Aorta (tissue), 5 donors: ENCODE measurements at places on chromosomes 7 and 10. TPM values are rescaled to one million over a fixed set of nuclear protein-coding genes. Genes with fewer than 3 reads are reported as not detected.
A peak's percentile ranks its signal among the peaks of the same experiment; 100 is the strongest.

Gene ITGA8
- total RNA-seq, result 885 TPM

Gene STOX1
- 0.39 TPM for total RNA-seq

Gene RARRES2
- 73.1 TPM for total RNA-seq

Gene CRHR2
- total RNA-seq, result 0.23 TPM

Gene GNAT3
- not detected for total RNA-seq

Gene GIMAP1
- total RNA-seq, result 5.4 TPM

Gene ZDHHC6
- 27.7 TPM for total RNA-seq

Gene CTAGE15
- 0.99 TPM for total RNA-seq

Gene TAS2R4
- 1.6 TPM for total RNA-seq

Gene LRRC18
- total RNA-seq, result not detected

GRCh38 chr10:35352512-35352911, 16.2 kb downstream of the CCNY start:
- no peaks in the 10 kb centered on the region for H3K36me3 ChIP-seq
- H3K27me3 ChIP-seq, result no peaks in the 10 kb centered on the region
- DNase-seq, result no peak
- no peak overlapping the region for H3K4me3 ChIP-seq
- no peak overlapping the region for H3K27ac ChIP-seq

GRCh38 chr7:22696541-22697228, 30.3 kb upstream of the IL6 start:
- no peaks in the 10 kb centered on the region for H3K4me1 ChIP-seq
- no peaks in the 10 kb centered on the region for H3K27me3 ChIP-seq
- no peak overlapping the region for H3K27ac ChIP-seq
- H3K36me3 ChIP-seq, result no peaks in the 10 kb centered on the region

DNA sequence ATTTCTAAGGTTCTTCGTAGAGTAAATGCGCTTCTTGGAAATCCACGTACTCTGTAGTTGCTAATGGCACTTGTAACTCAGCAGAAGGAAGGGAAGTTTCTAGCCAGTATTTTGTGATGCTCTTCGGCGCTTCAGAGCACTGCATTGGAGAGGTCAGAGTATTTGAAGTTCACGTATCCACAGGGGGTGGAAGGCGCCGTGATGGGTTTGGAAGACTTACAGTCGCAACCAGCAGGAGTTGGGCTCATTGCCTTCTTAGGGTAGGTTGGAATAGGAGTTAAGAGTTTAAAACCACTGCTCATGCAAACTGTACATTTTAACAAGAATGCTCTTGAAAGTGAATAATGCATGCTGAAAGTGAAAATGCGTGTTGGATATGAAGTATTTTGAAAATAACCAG, 49.1 kb downstream of the SHH start:
- H3K27me3 ChIP-seq, result no peaks in the 10 kb centered on the region
- no peaks in the 10 kb centered on the region for H3K4me1 ChIP-seq
- no peak overlapping the region for H3K4me3 ChIP-seq
- peaks cover 4% of the 10 kb centered on the region for H3K36me3 ChIP-seq

- H3K4me1 ChIP-seq, result no peaks in the 10 kb centered on the region
- no peak overlapping the region for H3K4me3 ChIP-seq
- DNase-seq, result peak; percentile 36
- H3K27ac ChIP-seq, result no peak overlapping the region
Observed at GRCh38 chr10:117257721-117258120, 16.8 kb downstream of the SLC18A2 start.

GRCh38 chr7:135731-136645, 56.4 kb upstream of the FAM20C start:
- no peak overlapping the region for H3K4me3 ChIP-seq
- H3K36me3 ChIP-seq, result no peaks in the 10 kb centered on the region
- no peaks in the 10 kb centered on the region for H3K27me3 ChIP-seq
- no peaks in the 10 kb centered on the region for H3K4me1 ChIP-seq

GRCh38 chr7:113582471-113582870, 336.3 kb downstream of the PPP1R3A start:
- DNase-seq, result no peak

- no peak overlapping the region for H3K4me3 ChIP-seq
- no peaks in the 10 kb centered on the region for H3K27me3 ChIP-seq
- H3K4me1 ChIP-seq, result no peaks in the 10 kb centered on the region
- no peak overlapping the region for H3K27ac ChIP-seq
Observed at GRCh38 chr7:142567201-142568075, 181.8 kb upstream of the PRSS1 start.

DNA sequence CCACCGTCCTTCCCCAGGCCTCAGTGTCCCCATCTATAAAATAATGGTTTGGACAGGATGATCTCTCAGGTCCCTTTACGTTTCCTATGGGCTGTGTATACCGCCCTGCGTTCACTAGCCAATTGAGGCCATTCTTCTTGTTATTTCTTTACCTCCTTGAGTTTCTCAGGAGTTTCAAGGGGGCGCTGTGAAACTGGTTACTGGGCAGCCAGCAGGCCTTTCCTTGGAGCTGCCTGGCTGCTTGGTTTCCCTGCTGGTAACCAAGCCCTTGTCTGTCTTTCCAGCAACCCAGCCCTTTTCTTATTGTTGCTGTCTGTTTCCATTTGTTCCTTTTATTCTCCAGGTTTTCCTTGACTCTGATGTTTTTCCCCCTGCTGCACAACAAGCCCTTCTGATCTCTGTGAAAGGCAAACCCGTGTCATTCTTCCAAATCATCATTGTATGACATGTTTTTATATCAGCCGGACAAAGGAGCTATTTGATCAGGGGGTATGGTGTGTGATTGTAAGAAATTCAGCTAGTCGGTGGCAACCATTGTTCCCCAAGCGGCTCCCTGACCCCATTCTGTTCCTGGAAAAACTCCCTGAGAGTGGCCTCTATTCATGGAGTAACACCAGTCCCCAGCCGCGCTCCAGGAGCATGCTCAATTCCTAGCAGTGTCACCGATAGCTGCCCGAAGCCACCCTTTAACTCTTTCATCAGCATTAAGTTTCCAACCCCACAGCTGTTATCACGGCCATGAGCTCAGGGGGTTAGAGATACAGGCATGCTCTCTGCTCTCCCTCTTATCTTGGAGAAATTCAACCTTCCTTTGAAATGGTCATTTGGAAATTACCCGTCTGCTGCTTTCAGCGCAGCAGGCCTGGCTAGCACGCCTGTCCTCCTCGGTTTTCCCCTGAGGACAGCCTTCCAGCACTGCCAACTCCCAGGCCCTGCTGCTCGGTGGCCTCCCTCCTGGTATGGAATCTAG, 26.6 kb downstream of the FGF8 start:
- no peak for DNase-seq
- no peaks in the 10 kb centered on the region for H3K4me1 ChIP-seq
- H3K27ac ChIP-seq, result no peak overlapping the region
- H3K27me3 ChIP-seq, result no peaks in the 10 kb centered on the region
- H3K4me3 ChIP-seq, result no peak overlapping the region
- H3K36me3 ChIP-seq, result no peaks in the 10 kb centered on the region

- no peaks in the 10 kb centered on the region for H3K36me3 ChIP-seq
- no peak overlapping the region for H3K27ac ChIP-seq
- H3K4me3 ChIP-seq, result no peak overlapping the region
- DNase-seq, result no peak
Observed at GRCh38 chr7:15648461-15648961, 38.0 kb downstream of the MEOX2 start.

- DNase-seq, result no peak
- H3K4me1 ChIP-seq, result no peaks in the 10 kb centered on the region
Observed at GRCh38 chr10:130621231-130621775, 485.1 kb downstream of the GLRX3 start.

- no peak overlapping the region for H3K27ac ChIP-seq
- H3K36me3 ChIP-seq, result no peaks in the 10 kb centered on the region
- no peaks in the 10 kb centered on the region for H3K27me3 ChIP-seq
- DNase-seq, result no peak
- no peak overlapping the region for H3K4me3 ChIP-seq
Observed at GRCh38 chr10:75736889-75737579, 305.6 kb downstream of the LRMDA start.

GRCh38 chr10:104333032-104333727, 5.1 kb downstream of the ITPRIP start:
- H3K36me3 ChIP-seq, result no peaks in the 10 kb centered on the region
- peaks cover 2% of the 10 kb centered on the region for H3K4me1 ChIP-seq
- no peak for DNase-seq
- no peaks in the 10 kb centered on the region for H3K27me3 ChIP-seq

- no peak for DNase-seq
- H3K27me3 ChIP-seq, result no peaks in the 10 kb centered on the region
- H3K27ac ChIP-seq, result no peak overlapping the region
- no peak overlapping the region for H3K4me3 ChIP-seq
- no peaks in the 10 kb centered on the region for H3K4me1 ChIP-seq
Observed at GRCh38 chr10:118362103-118362502, 20.0 kb upstream of the FAM204A start.

DNA sequence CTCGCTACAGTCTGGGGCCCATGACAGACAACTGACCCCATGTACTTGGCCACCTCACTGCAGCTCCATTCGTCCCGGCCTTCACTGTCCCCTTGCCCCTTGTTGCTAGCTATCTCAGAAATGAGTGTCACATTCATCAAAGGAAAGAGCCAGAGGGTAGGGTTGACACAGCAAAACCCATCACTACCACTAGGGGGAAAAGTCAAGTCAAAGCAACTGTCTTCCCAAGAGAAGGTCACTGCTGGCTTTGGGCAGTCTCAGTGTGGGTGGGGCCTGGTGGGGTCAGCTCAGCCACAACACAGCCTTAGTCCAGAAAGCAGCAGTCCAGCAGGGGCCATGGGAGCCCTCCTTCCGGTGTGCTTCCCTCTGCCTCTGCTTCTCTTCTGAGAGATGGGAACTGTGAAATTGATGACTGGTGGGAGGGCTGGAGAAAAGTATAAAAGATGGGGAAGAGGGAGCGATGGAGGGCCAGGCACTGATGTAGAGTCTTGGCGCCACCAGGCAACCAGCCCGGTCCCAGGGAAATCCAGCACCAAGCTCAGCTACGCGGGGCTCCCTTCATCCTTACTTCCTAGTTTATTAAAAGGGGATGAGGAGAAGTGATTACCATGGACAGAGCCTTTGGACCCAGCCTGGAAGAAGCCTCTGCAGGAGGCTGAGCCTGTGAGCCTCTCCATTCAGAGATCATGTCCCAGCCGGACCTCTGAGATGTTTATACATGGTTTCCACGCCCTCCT, 58.0 kb downstream of the PLXNA4 start:
- H3K27me3 ChIP-seq, result no peaks in the 10 kb centered on the region
- no peak overlapping the region for H3K27ac ChIP-seq
- no peak for DNase-seq
- H3K36me3 ChIP-seq, result no peaks in the 10 kb centered on the region
- no peaks in the 10 kb centered on the region for H3K4me1 ChIP-seq
- no peak overlapping the region for H3K4me3 ChIP-seq

- peaks cover 16% of the 10 kb centered on the region for H3K4me1 ChIP-seq
- H3K36me3 ChIP-seq, result no peaks in the 10 kb centered on the region
- no peak for DNase-seq
- no peaks in the 10 kb centered on the region for H3K27me3 ChIP-seq
- no peak overlapping the region for H3K27ac ChIP-seq
Observed at GRCh38 chr10:125823663-125824251, 411 bp downstream of the BCCIP start.

DNA sequence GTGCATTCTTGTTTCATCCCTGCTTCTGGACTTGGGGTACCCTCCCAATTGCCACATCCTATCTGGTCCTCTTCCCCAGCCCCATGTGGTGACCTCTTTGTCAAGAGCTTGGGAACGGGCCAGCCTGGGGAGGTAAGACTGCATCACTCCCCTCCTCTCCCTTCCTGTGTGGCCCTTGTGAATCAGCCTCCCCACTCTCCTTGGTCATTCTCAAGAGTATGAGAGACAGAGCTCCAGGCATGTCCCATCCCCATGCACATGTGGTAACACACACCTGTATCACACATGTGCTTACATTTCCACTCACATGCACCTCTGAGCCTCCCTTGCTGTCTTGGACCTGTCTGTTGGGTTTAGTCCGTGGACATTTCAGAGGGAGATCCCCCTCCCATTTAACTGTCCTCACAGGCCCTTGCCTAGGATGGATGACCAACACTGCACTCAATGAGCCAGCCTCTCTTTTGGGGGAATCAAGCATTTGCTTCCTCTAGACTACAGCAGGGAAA, 2.6 kb downstream of the MRPL43 start:
- no peak overlapping the region for H3K27ac ChIP-seq
- H3K4me1 ChIP-seq, result no peaks in the 10 kb centered on the region
- no peak for DNase-seq
- H3K4me3 ChIP-seq, result no peak overlapping the region

DNA sequence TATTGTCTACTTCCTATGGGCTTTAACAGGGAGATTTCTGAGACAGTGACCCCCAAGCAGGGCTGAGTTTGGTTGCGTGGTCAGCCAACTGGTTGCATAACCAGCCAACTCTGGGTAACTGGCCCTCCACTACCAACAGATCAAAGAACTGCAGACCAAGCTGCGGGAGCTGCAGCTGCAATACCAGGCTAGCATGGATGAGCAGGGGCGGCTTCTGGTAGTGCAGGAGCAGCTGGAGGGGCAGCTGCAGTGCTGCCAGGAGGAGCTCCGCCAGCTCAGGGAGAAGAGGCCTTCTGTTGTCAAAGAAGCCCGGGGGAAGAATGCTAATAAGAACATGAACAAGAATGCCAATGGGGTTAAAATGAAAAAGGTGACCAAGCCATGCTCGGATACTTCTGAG, 15.7 kb upstream of the FLNC start:
- no peak overlapping the region for H3K27ac ChIP-seq
- H3K4me1 ChIP-seq, result no peaks in the 10 kb centered on the region
- no peak overlapping the region for H3K4me3 ChIP-seq
- H3K36me3 ChIP-seq, result no peaks in the 10 kb centered on the region
- DNase-seq, result no peak

DNA sequence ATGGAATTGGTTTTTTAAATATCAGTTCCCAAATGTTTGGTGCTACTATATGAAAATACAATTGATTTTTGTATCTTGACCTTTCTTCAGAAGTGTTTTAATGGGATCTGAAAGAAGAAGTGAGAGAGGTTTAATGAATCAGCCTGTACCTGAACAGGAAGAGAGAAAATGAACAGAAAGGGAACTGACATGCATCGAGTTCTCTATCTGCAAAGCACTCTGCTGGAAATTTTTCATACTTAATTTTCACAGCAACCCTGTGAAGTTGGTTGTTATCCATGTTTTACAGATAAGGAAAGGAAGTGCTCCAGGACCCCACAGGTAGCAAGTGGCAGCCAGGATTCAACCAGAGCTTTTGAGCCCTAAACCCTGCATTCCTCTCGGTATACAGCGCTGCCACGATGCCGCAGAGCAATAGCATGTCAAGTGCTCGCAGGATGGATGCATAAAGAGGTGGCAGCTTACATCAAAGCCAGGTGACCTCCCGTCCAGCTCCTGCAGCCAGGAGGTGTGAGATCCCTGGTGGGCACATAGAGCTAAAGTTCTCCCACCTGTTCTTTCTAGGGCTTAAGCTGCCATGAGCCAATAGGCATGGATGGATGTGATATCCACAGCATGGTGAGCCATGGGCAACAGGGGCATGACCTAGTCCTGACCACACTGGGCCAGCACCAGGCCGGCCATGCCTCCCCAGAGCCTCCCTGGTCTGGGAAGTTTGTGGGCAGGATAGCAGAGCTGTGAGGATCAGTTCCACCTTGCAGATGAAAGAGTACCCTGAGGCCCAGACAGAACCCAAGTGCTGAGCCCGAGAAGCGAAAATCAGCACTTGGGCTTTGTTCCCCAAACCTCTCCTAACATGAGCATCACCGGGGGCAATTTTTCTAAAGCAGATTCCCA, 57.2 kb downstream of the CALML3 start:
- no peaks in the 10 kb centered on the region for H3K27me3 ChIP-seq
- DNase-seq, result no peak
- H3K4me1 ChIP-seq, result no peaks in the 10 kb centered on the region
- H3K4me3 ChIP-seq, result no peak overlapping the region
